ENCODE measurements at places on chromosomes 5 and 9.

GRCh38 chr5:34656700-34657273 lies 659 bp downstream of the RAI14 start:
- no peaks in the 10 kb centered on the region for H3K36me3 ChIP-seq
- H3K4me1 ChIP-seq, result 0 out of 2 replicates have a peak, but pooled peaks cover 7% of the 10 kb centered on the region
- peak overlapping the region; percentile 63 for H3K27ac ChIP-seq
- DNase-seq, result no peak
- H3K4me3 ChIP-seq, result peak overlapping the region; percentile 85
- H3K27me3 ChIP-seq, result no peaks in the 10 kb centered on the region

GRCh38 chr9:136341042-136341655 lies 13.8 kb downstream of the GPSM1 start:
- H3K4me3 ChIP-seq, result no peak overlapping the region
- DNase-seq, result no peak
- H3K27me3 ChIP-seq, result no peaks in the 10 kb centered on the region

- no peak overlapping the region for H3K4me3 ChIP-seq
- no peaks in the 10 kb centered on the region for H3K36me3 ChIP-seq
- H3K27ac ChIP-seq, result no peak overlapping the region
- no peaks in the 10 kb centered on the region for H3K4me1 ChIP-seq
- no peak for DNase-seq
Observed at GRCh38 chr5:135810188-135810943, 24.1 kb upstream of the SLC25A48 start.

DNA sequence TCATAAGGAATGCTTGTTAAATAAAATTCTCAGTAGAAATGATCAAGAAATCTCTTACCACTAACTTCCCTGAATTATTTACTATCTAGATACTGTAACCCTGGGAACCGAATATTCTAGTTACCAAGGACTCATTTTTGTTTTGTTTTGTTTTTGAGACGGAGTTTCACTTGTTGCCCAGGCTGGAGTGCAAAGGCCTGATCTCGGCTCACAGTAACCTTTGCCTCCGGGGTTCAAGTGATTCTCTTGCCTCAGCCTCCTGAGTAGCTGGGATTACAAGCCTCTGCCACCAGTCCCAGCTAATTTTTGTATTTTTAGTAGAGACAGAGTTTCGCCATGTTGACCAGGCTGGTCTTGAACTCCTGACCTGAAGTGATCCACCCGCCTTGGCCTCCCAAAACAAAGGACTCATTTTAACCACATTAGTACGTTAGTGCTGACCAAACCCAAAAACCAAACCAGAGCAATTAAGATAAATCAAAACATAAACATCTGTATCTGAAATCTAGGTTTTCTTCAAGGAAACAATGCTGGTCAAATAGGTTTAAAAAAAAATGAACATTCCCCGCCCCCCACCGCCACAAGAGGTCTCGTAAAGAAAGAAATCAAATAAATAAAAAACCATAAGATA lies 3.7 kb downstream of the TXN start:
- no peak for DNase-seq
- no peak overlapping the region for H3K4me3 ChIP-seq
- H3K36me3 ChIP-seq, result peaks cover 45% of the 10 kb centered on the region

DNA sequence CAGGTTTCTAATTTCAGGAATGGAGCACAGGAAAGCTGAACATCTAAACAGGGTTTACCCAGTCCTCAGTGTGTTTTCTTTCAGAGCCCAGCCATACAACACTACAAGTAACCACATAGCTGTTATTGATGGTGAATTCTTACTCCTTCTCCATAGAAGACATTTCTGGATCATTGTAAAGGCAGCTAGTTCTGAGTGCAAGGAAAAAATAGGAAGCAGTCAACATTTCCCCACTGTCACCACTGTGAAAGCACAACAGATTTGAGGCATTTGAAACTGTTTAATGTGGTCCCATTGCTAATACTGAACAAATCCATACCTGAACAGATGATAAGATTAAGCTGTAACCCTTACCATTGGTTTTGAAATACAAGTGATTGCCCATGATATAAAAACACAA lies 145.0 kb upstream of the PCA3 start:
- H3K27me3 ChIP-seq, result no peaks in the 10 kb centered on the region
- H3K27ac ChIP-seq, result no peak overlapping the region
- no peak overlapping the region for H3K4me3 ChIP-seq
- H3K36me3 ChIP-seq, result no peaks in the 10 kb centered on the region
- peaks cover 9% of the 10 kb centered on the region for H3K4me1 ChIP-seq

DNA sequence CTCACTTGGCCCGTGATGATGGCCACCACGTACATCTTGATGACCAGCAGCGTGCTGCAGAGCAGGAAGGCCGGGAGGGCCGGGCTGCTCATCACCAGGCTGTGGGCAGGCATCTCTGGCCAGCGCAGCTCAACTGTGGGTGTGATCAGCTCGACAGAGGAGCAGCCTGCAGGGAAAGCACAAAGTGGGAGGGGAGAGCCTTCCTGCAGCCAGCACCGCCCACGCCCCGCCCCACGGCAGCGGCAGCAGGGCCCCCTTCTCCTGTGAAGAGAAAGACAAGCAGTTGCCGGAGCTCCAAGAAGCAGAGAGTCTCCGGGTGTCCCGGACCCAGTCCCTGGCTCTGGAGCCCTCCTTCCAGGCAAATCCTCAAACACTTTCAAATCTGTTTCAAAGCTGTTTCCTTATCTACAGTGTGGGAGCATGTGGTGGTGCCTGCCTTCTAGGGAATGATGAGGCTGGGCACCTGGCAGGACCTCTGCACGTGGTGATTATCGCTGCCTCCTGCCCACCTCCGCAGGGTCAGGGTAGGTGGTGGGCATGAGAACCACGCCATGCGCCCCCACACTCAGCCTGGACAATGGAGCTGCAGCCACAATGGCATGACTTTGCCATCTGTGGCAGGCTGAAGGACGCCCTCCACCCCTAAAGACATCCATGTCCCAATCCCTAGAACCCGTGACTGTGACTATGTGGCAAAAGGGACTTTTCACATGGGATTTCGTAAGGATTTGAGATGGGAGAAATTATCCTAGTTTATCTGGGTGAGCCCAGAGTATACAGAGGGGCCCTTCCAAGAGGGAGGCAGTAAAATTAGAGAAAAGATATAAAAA lies at the start of gene PTGES:
Gene PTGES, minus strand, starts transcription at position 143 of the 830 bp plus-strand sequence. Its CDS starts 30 bp downstream, at position 113.
- H3K4me3 ChIP-seq, result peak within 1 kb of the TSS; percentile 27
- DNase-seq, result peak; percentile 69
- no peaks in the 10 kb centered on the region for H3K36me3 ChIP-seq
- H3K27me3 ChIP-seq, result no peaks in the 10 kb centered on the region
- H3K27ac ChIP-seq, result no peak within 1 kb of the TSS

- no peaks in the 10 kb centered on the region for H3K27me3 ChIP-seq
- H3K36me3 ChIP-seq, result no peaks in the 10 kb centered on the region
- no peak overlapping the region for H3K4me3 ChIP-seq
Observed at GRCh38 chr9:98323831-98324135, 68.3 kb upstream of the TBC1D2 start.

DNA sequence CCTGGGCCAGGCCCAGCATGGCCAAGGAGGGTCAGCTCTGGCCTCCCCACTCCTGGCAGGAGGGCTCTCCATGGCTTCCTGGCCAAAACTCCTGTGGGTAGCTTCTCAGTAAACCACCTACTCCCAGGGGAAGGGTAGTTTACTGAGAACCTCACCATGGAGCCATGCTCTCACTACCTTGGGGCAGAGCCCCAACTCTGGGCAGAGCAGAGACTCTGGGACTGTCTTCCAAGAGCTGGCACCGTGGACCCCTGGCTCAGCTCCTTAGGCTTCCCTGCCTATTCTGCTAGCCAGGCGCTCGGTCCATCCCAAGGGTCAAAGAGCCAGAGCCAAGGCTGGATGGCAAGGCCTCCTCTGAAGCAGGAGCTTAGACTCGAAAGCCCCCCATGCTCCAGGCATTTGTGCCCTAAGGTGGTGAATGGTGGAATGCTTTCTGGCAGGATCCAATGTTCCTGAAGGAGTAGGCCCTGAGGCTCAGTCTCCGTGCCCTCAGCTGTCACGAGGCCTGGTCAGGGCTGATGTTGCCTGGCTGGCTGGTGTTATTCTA lies 19.6 kb downstream of the TCF7 start:
- H3K27ac ChIP-seq, result no peak overlapping the region
- H3K27me3 ChIP-seq, result no peaks in the 10 kb centered on the region
- peaks cover 22% of the 10 kb centered on the region for H3K4me1 ChIP-seq
- no peak for DNase-seq
- no peak overlapping the region for H3K4me3 ChIP-seq
- H3K36me3 ChIP-seq, result peaks cover 96% of the 10 kb centered on the region
